ENCODE measurements at places on chromosomes 4 and X.

- DNase-seq, result no peak
These were observed 100.9 kb upstream of the NR3C2 start for GRCh38 chr4:148542922-148543623.

DNA sequence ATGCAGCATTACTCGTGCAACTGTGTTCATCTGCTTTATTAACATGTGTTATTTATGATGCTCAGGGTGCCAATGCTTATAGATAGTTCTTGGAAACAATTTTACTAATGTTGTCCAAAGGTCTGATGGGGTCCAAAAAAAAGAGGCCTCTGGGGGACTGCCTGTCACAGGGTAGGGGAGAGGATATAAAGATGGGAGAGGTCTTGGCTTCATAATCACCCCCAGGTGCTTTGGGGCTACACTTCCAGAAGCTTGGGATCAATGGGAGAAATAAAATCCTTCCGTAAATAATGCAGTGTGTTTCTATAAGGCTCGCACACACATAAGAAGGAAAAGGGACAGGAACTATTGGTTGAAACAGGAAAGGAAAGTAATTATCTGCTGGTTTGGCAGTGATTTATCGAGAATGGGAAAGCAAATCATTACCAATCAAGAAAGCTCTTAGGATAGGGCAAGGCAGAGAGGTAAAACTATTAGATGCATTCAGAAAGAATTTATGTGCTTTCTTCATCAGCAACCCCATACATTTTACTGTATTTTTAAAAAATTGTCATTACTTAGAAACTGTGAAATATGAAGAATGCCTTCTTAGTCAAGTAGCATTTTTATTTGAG lies 571.3 kb downstream of the PACRGL start:
- DNase-seq, result no peak

DNA sequence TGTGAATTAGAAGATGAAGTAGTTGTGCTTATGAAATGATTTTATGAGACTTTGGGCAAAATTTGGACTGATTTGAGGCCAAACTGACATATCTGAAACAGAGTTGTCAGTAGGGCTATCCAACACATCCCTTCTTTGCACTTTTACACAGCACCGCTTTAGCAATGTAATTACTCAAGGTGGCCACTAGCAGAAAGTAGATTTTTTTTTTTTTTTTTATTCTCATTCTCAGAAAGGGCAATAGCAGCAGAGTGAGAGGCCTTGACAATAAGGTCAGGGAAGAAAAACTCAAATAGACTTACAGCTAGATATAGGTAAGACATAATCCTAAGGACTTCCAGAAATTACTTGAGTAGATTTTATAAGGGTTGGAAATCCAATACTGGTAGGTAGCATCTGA lies 414.3 kb downstream of the NAP1L3 start:
- DNase-seq, result no peak

GRCh38 chr4:1683736-1684505 lies at the start of gene FAM53A:
Gene FAM53A (minus strand): TSS chr4:1684313. CDS start chr4:1668741, 15,572 bp downstream.
- peak; percentile 3 for DNase-seq

DNA sequence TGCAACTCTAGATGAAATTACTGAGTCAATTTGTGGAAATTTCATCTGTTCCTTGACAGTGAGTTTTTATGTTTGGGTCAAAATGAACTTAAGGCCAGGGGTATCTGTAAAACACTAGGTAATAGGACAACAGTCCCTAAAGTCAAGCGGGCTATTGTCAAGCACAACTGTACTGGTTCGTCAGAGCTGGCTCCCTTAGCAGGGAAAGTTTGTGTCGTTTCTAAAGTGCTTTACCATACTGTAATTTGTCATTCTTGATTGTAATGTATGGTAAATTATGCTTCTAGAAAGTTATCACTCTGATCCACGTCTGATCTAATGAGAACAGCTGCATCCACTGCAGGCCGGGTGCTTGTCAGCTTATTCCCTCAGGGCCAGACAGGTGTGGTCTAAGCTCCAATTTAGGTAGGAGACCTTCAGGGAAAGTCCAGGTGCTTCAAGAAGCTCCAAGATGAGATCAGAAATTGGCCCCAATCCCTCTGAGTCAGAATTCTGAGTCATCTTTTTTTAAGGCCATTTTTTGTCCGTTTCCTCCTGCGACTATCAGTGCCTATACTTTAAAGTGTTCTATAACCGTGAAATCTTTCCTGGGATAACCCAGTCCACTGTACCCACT lies 92.2 kb downstream of the PALLD start:
- DNase-seq, result no peak

DNA sequence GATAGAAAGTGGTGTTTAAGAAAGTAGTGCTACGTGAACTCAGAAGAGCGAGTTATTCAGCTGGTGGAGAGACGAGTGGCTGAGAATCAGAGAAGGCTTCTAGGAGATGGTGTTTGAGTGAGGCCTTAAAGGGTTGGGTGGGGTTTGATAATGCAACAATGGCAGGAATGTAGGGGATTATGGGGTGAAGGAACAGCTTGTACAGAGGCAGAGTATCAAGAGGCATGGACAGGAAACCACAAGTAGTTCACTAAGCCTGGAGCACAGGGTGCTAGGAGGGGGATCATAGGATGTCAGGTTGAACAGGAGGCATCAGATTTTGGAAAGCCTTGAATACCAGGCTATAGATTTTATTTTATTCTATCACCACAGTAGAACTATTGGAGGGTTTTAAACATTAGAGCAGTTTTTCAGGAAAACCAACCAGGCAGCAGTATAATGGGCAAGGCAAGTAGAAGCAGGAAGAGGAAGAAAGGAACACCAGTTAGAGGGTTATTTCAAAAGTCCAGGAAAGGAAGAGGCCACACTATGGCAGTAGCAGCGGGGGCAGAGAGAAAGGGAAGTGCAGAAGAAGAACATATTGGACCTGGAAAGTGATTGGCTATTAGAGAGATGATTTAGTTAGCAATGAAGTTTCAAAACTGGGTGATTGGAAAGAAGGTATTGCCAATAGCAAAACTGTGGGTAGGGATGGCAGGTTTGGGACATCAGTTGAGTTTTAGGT lies 99.2 kb downstream of the DOCK11 start:
- DNase-seq, result no peak

DNA sequence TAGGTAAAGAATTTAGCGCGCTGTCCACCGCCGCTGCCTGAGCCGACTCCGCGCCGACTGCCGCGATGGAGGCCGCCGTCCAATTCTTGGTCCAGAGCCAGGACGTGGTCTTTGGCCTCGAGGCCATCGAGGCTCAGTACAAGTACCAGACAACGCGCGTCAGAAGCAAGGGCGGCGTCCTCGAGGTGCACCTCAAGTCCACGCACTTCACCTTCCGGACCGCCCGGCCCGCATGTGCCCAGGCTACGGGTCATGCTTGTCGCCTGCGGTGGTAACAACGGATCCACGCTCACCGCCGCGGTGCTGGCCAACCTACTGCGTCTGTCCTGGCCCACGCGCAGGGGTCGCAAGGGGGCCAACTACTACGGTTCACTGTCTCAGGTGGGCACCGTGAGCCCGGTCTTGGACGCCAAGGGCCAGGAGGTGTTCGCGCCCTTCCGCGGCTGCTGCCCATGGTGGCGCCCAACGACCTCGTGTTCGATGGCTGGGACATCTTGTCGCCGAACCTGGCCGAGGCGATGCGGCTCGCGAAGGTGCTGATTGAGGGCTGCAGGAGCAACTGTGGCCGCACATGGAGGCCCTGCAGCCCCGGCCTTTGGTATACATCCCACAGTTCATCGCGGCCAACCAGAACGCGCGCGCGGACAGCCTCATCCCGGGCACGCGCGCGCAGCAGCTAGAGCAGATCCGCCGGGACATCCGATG lies 128.0 kb downstream of the ANAPC4 start:
- no peak for DNase-seq

- peak; percentile 33 for DNase-seq
These were observed 14.1 kb downstream of the ZNF157 start for GRCh38 chrX:47384502-47384901.

Data from stimulated activated CD8-positive, alpha-beta memory T cell treated with anti-CD3 and anti-CD28 coated beads, Interleukin-4, amount 100 ng/mL, for 1 hour (primary cell).